ENCODE measurements at places on chromosomes 5 and 9. TPM values are rescaled to one million over a fixed set of nuclear protein-coding genes. Genes with fewer than 3 reads are reported as not detected.

- no peak for DNase-seq
These were observed 160.8 kb downstream of the CEMIP2 start for GRCh38 chr9:71607461-71607881.

DNA sequence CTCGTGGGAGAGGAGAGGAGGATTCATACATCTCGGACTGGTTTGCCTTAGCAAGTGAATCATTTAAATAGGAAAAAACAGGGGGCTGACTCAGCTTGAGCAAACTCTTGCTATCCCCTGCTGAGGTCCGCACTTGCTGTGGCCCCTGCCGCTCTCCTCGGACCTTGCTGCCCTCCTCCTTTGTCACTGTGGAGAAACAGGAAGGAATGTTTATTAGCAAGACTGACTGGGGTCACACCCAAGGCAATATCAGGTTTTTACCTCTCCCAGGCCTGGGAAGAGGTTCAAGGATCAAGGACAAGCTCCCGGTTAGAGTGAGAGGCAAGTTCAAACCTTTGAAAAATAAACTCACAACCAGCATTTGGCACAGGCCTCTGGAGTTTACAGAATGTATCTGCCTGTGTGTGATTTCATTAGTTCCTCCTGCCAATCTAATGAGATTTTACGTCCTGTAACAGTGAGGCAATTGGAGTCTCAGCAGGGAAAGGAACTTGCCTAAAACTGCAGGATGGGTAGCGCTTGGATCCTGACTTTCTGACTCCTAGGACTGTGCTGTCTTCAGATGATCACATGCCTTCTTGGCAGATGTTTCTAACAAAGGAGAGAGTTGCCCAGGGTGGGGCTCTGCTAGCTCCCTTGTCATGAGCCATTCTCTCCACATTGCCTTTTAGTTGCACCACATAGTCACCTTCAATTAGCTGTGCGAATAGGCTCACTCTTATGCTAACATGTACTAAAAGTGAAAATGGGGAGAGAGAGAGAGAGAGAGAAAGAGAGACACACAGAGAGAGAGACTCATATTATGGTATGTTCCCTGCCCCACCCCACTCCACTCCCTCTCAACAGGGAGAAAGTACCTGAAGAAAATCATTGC, 108.6 kb upstream of the CDKN2B start:
- DNase-seq, result no peak

- no peak for DNase-seq
These were observed 103.4 kb downstream of the TRIO start for GRCh38 chr5:14246350-14247053.

- no peak for DNase-seq
These were observed 19.3 kb downstream of the BRD9 start for GRCh38 chr5:873328-873727.

DNA sequence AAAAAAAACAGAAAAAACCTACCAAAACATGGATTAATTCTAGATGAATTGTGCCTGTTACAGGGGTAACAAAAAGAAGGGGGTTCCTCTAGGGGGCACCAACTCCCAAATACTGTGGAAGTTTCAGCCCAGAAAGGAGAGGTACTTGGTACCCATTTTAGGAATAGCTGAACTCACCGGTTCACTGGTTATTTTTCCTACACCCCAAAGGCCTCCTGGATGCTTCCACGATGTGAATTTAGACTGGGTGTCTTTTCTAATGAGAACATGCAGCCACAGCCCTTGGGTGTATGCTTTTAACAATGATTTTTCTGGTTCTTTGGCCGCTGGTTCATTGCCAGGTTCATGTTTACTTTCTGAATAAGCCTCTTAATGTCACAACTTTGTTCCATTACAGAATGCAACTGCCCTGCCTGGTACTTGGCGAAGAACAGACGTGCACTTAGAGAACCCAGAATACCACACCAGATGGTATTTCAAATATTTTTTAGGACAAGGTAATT, 46.7 kb downstream of the GARNL3 start:
- peak; percentile 69 for DNase-seq

- DNase-seq, result no peak
These were observed 190.7 kb downstream of the CDK5RAP2 start for GRCh38 chr9:120389300-120389699.

DNA sequence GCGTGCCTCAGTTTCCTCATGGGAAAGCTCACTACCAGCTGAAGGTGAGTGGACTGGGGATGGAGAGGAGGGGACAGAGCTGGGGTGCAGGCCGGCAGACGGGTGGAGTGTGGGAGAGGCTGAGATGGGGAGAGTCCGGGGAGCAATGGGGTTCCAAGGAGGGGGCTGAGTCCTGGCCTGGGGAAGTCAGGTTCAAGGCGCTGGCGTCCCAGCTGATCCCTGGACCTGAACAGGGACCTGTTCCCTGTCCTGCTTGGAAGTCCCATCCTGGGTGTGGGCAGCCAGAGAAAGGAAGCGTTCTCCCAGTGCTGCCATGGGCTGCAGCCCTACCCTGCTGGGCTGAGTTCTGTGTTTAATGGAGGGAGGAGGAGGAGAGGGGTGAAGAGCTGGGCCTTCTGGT, 60.9 kb upstream of the GNE start:
- no peak for DNase-seq

- DNase-seq, result no peak
These were observed 411.0 kb downstream of the MAT2B start for GRCh38 chr5:163916376-163916775.

GRCh38 chr5:180557217-180557809, 34.0 kb downstream of the SCGB3A1 start:
- no peak for DNase-seq

GRCh38 chr5:5799229-5799628, 376.8 kb downstream of the ICE1 start:
- no peak for DNase-seq

- DNase-seq, result no peak
These were observed 56.3 kb upstream of the SPEF2 start for GRCh38 chr5:35561396-35561795.

GRCh38 chr9:124725068-124725452, 46.1 kb downstream of the NR6A1 start:
- no peak for DNase-seq

The SLC4A9 gene
- 0.08 TPM for total RNA-seq

Measured in HT-29 (cell line).